ENCODE measurements at places on chromosomes 3 and 15. TPM values are rescaled to one million over a fixed set of nuclear protein-coding genes. Genes with fewer than 3 reads are reported as not detected.

ATP13A4 gene
- not detected for total RNA-seq

HCN4 gene
- total RNA-seq = 0.38 TPM

AMT gene
- total RNA-seq = 0.53 TPM

DUOXA1 gene
- total RNA-seq = 0.30 TPM

CSPG4 gene
- total RNA-seq = 0.13 TPM

SLC28A1 gene
- not detected for total RNA-seq

PIERCE2 gene
- 4.7 TPM for total RNA-seq

HRH1 gene
- total RNA-seq = 6.9 TPM

RRP9 gene
- 43.1 TPM for total RNA-seq

NOX5 gene
- total RNA-seq = 0.24 TPM

KNG1 gene
- total RNA-seq = not detected

SMAD6 gene
- total RNA-seq = 25.5 TPM
